ENCODE measurements at places on chromosomes 5 and 9. TPM values are rescaled to one million over a fixed set of nuclear protein-coding genes. Genes with fewer than 3 reads are reported as not detected.

DNA sequence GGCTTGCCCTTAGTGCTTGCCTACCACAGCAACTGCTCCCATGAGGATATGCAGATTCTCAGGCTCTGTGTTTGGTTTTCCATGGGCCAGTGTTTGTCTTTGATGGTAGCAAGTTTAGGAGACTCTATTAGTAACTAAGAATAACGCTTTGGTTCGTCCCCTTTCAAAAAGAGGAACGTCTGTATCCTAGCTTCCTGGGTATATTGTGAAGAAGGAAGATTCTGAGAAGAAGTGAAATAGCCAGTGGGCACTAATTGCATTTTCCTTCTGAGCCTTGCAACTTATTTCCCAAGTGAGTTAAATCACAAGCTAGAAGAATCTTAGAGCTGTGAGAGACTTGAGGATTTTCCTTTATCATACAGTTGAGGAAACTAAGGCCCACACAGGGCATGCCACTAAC lies 376.8 kb downstream of the PIK3R1 start:
- no peak for DNase-seq

DNA sequence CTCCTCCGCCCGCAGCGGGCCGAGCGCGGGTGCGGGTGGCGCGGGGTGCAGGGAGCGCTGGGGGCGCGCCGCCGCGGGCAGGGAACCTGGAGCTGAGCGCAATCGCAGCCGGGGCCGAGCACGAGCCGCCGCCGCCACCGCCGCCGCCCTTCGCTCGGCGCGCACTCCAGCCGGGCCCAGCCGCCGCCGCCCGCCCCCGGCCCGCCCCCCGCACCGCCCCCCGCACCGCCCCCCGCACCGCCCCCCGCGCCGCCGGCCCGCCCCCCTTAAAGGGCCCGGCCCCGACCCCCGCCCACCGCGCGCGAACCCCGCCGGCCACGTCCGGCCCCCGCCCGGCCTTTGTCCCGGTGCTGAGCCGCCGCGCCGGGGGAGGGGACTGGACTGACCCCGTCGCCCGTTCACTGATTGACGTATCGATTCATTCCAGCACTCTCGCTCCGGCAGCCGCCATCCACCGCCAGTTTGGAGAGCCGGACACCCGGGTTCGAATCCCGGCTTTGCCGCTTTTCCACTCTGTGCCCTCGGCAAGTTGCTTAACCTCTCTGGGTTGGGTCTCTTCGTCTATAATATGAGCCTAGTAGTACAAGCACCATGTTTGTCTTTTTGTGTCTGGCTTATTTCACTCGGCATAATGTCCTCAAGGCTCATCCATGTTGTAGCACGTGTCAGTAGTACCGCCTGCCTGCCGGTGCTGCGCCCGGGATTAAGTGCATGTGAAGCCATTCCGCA lies at the start of gene SH3PXD2B:
SH3PXD2B (minus strand) TSS at position 168 of the 729 bp plus-strand sequence. CDS start 173 bp downstream, outside the sequence.
- peak; percentile 85 for DNase-seq

GRCh38 chr9:4734150-4734549 lies 6.9 kb downstream of the AK3 start:
- no peak for DNase-seq

DNA sequence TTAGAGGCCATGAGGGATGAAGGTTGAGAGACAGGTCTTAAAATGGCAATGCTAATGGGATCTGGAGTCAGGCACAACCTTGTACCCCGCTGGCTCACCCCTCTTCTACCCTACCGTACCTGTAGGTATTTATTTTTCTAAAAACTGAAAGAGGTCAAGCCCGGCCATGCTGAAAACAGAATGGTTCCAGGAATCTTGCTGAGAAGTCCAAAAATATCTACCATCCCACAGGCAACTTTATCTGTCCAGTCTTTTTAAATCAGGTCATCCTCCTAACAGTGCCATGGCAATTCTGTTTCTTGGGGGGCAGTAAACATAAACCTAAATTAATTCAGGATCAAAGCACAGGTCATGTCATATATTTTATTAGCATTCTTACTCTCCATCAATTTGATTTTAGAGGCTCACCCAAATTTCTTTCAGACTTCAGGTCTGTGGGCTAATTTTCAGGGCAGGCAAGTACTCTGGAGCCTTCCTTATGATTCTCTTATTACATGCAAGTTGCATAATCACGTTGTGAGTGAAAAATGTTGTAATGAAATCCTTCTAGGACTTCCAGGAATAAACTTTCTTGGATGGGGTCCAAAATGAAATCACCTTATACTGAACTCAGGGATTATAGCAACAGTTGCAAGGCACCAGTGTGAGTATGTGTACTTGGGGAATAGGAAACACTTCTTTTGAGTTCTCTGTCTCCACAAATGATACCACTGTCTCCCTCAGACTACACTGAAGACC lies 102.7 kb upstream of the NREP start:
- DNase-seq, result no peak

- DNase-seq, result peak; percentile 65
Measured at GRCh38 chr9:19788614-19789271, at the start of gene SLC24A2. Gene SLC24A2 (minus strand): TSS chr9:19789037.

GRCh38 chr5:92945605-92946097 lies 635.4 kb downstream of the NR2F1-AS1 start:
- DNase-seq, result no peak

- DNase-seq, result no peak
Measured at GRCh38 chr9:4803670-4804530, 11.2 kb downstream of the RCL1 start.

DNA sequence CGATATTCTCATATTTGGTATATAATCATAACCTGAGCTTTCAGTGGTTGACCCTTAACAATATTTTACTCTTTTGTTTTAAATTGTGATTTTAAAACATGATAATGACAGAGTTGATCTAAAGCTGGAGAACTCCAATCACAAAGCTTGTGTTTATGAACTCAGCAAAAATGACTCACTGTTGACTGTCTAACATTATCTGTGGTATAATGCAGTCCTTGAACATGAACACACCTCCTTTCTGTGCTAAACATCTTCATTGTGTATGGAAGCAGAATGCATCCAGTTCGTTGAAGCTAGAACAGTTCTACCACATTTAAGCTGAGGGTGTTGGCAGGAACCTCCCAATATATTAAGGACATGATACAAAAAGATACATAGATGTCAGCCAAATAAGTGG lies 1030.2 kb upstream of the SEMA6A start:
- no peak for DNase-seq

DNA sequence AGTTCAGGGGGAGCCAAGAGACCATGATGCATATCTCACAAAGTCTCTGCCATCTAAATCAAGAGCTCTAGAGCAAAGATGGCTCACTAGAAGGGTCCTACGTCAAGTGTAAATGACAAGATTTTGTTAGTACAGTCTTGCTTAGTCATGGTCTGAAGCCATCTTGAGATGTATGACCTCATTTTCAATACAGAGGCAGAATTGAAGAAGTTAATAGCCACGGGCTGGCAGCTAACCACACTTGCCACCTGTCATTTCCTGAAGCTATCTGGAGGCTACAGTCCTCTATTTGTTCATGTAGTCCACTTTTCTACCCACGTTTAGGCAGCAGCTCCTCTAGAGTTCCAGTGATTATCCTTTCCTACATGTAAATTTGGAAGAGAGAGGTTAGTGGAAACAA lies 231.7 kb upstream of the CDH12 start:
- DNase-seq, result no peak

DNA sequence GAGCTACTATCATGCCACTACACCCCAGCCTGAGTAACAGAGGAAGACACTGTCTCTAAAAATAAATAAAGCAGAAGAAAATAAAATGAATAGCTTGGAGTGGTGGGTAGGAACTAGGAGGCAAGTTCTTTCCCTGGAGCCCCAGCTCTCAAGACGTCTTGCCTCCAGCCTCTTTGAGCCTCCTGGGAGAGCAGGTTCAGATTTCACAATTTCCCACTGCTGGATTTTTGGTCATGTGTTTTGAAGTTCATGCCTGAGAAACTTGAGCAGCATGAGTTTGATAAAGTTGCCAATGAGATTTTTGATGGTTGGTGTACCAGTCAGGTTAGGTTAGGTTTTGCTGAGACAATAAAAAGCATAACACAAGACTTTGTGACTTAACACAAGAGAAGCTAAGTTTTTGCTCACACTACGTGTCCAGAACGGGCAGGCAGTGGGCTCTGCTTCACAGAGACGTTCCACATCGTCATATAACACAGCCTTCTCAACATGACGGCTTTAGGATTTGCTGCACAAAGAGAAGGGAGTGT lies 4.1 kb upstream of the CCDC69 start:
- DNase-seq, result no peak

DNA sequence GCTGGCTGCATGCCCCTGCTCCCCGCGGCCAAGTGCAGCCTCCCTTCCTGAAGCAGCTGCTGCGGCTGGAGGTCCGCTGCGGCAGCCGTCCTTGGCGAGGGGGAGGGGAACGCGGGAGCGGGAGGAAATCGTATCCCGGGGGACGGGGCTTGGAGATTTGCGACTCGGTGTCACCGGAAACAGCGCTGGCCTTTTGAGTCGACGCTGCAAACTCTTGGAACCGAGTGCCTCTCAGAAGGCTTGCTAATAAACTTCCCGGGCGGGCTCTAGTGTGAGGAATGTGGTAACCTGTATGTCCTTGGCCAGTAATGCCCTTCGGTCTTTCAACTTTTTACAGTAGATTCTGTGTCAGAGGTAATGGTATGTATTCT lies 82.7 kb downstream of the PTPDC1 start:
- no peak for DNase-seq

- DNase-seq, result no peak
Measured at GRCh38 chr5:110916381-110917049, 155.0 kb upstream of the TSLP start.

GRCh38 chr5:74542482-74542881 lies 98.0 kb downstream of the ENC1 start:
- DNase-seq, result no peak

DNA sequence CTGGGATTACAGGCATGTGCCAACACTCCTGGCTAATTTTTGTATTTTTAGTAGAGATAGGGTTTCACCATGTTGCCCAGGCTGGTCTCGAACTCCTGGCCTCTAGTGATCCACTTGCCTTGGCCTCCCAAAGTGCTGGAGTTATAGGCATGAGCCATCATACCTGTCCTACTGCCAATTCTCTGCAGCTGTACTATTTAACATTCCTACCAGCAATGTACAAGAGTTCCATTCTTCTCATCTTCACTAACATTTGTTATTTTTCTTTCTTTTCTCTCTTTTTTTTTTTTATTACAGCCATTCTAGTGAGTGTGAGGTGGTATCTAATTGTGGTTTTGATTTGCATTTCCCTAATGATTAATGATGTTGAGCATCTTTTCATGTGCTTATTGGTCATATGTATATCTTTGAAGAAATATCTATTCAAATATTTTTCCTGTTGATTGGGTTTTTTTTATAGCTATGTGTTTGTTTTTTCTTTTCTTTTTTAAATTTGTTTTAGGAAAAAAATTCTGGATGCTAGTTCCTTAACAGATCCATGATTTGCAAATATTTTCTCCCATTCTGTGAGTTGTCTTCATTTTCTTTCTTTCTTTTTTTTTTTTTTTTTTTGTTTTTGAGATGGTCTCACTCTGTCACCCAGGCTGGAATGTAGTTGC lies 17.4 kb downstream of the ANKHD1 start:
- no peak for DNase-seq

GRCh38 chr5:65482736-65483545 lies 1.2 kb upstream of the ADAMTS6 start:
- DNase-seq, result peak; percentile 40

- no peak for DNase-seq
Measured at GRCh38 chr5:129204525-129204924, 110.0 kb downstream of the ISOC1 start.

DNA sequence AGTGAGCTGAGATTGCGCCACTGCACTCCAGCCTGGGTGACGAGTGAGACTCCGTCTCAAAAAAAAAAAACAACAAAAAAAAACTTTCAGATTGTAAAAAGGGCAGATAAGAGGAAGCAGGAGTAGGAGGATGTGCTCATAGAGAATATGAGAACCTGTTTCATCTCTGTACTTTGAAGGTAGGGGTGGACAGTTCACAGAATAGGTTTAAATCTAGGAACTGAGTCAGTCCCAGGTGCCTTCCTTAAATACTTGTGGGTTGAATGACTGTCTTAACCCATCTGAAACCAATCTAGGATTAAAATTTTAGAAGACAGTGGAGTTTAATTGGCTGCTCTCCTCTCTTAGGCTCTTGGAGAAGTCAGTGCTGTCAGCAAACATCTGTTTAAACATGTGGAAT lies 12.4 kb downstream of the POLK start:
- no peak for DNase-seq

GRCh38 chr9:33439731-33440130 lies 7.7 kb downstream of the AQP3 start:
- no peak for DNase-seq

GRCh38 chr5:159182691-159183090 lies 26.7 kb downstream of the RNF145 start:
- no peak for DNase-seq

DNA sequence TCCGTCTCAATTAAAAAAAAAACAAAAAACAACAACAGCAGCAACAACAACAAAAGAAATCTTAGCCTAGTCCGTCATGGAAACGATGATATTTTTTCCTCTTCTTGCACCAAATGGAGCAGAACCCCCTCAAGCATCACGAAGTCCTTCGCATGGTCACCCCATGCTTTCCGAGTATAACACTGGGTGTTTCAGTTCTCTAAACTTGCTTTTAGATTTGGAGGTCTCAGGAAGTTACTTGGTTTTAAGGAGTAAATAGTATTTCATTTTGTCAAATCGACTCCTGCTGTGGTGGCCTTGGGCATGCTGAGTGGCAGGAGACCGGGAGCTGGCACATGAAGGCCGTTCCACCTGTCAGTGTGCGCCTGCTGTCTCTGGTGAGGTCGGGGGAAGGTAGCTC lies 118.5 kb upstream of the CACNA1B start:
- DNase-seq, result no peak

DNA sequence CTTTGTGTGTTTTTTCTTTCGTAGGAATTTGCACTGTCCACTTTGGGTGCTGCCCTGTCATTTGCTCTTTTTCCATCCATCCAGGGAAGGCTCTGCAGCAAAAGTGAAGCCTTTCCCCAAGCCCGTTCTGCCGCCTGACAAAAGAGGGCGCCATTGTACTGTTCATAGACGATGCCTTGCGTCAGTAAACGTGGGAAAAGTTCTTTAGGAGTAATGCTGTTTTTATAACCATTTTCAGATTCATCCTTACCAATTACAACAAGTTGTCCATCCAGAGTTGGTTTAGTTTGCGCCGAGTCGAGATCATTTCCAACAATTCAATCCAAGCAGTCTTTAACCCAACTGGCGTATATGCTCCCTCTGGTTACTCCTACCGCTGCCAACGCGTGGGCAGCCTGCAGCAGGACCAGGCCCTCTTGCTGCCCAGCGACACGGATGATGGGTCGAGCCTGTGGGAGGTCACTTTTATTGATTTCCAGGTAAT lies 34.3 kb upstream of the RPS23 start:
- peak; percentile 66 for DNase-seq

Gene ACOT12
- total RNA-seq, result not detected

Gene CCDC107
- 11.3 TPM for total RNA-seq

Gene SOWAHA
- total RNA-seq, result 0.20 TPM

Gene PLPP7
- total RNA-seq, result 2.4 TPM

Gene RANBP3L
- total RNA-seq, result not detected

Gene SUSD3
- total RNA-seq, result 9.0 TPM

Gene DBH
- total RNA-seq, result not detected

Gene NR2F1
- total RNA-seq, result not detected

Gene SH3TC2
- total RNA-seq, result not detected

Gene NRG2
- total RNA-seq, result 0.13 TPM

Gene SMIM33
- not detected for total RNA-seq

Gene FKTN
- total RNA-seq, result 14.3 TPM

Gene NSUN2
- 116 TPM for total RNA-seq

Gene UNC5A
- 5.3 TPM for total RNA-seq

Gene PCDHB7
- total RNA-seq, result 0.52 TPM

Gene SOHLH1
- not detected for total RNA-seq

Gene IFNB1
- not detected for total RNA-seq

All from H9 (cell line).